ENCODE measurements at places on chromosomes 4 and X.

- no peak for DNase-seq
These were observed 108.2 kb downstream of the PCDH7 start for GRCh38 chr4:30828264-30828926.

DNA sequence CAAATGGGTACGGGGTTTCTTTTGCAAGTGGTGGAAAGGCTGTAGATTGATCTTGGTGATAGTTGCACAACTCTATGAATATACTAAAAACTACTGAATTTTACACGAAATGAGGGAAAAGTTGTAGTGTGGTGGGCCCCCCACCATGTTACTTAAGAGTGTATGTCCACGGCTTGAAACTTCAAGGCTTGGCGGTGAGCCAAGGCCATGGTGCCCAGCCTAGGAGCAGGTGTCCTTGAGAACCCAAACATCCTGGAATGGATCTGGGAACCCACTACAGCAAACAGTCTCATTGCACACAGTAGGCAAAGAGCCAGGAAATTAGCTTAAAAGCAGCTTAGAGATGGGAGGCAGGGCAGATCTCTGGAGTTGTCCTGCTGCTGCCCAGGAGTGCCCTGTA lies 62.9 kb downstream of the BRCC3 start:
- no peak for DNase-seq

GRCh38 chr4:129583868-129584267 lies 487.9 kb downstream of the C4orf33 start:
- DNase-seq, result no peak

DNA sequence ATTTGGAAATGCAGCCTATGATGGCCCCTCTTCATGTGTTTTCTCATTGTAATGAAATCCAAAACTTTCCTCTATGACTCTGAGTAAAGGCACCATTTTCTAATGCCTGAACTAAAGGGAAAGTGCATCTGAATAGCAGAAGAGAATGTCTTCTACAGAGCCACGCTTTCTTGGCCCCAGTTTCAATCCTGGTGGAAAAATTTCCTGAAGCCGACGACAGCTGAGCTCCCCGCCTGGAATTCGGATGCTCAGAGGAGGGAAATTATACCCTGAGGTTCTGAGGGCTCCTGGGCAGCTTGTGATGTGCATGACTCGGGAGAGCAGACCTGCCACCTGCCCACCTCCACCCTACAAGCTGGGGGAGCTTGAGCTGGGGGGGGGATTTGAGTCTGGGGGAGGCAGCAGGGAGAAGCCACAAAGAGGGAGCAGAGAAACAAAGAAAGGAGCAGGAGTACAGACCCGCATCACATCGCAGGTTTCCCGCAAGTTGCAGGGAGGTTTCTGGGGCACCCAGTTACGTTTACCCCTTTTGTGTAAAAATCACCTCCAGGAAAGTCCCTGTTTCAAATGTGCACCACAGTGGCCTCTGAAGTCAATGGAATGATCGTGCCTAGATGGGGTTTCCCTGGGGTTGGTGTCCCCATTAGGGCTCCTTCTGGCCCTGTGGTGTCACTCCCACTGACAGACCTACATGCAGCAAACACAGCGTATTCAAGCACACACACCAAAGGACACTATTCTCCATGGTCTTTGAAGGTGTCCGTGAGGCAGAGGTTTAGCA lies 145.6 kb upstream of the RBPJ start:
- DNase-seq, result no peak

DNA sequence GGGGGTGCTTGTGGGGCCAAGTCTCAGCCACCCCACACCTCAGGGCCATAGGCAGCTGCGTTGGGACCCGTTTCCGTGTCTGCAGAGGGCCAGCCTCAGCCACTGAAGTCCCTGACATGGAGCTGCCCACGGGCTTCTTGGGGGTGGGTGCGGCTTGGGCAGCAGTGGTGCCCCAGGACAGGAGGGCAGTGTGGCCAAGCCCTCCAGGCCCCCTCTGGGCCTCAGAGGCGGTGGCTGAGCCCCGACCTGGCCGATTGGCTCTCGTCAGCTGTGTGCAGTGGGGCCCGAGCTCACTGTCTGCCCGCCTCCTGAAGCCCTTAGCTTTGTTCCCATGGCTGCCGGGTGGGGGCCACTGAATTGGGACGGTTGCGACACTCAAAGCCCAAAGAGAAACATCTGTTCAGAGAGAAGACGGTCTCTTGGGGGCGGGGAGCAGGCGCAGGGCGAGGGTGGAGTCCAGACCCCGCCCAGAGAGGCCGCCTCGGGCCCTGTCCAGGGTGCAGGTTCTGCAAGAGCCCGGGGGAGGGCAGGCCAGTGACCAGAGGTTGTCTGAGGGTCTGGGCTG lies 9.1 kb downstream of the FGFR3 start:
- DNase-seq, result no peak

DNA sequence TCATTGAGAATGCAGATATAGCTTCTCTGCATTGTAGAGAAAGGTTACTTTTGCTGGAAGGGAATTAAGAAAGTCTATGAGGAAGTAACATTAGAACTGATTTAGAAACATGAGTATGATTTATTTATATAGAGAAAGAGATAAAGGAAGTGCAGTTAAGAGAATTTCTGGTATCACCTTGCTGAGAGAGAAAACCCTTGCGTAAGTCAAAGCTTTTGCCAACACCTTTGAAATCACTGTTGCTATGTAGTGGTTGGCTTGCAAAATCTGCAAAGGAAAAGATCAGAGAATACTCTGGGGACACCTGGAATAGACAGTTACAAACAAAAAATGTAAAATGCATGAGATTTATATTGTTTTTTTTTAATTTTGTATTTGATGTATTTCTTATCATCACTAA lies 137.3 kb upstream of the RXFP1 start:
- no peak for DNase-seq

GRCh38 chr4:844752-845232 lies 18.9 kb upstream of the CPLX1 start:
- DNase-seq, result no peak

DNA sequence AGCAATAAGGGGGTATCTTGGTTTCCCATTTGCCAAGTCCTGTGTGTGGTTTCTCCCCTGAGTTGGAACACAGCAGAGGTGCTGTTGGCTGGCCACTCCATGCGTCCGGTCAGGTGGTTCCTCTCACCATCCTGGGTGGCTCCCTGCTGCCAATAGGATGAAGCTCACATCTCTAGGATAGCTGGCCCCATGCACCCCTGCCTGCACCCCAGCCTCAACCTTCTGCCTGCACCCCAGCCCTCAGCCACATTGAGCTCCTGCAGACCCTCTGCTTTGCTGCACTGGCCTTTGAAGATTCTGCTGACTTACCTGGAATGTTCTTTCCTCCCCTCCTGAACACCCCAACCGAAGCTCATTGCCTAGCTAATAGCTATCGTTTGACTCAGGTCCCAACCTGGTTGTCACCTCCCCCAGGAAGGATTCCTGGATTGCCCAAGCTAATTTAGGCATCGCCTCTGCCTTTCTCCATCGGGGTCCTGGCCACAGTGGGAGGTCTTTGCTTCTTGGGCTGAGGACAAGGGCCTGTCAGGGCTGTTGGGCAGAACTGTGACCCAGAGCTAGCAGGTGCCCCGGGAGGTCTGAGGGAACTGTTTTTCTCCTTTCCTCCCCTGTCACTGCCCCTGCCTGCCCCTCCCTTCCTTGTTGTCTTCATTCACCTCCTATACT lies 36.6 kb upstream of the GRPEL1 start:
- DNase-seq, result no peak
